Liver (tissue), 10 donors: ENCODE measurements at places on chromosomes 2 and 18. TPM values are rescaled to one million over a fixed set of nuclear protein-coding genes. Genes with fewer than 3 reads are reported as not detected.

DNA sequence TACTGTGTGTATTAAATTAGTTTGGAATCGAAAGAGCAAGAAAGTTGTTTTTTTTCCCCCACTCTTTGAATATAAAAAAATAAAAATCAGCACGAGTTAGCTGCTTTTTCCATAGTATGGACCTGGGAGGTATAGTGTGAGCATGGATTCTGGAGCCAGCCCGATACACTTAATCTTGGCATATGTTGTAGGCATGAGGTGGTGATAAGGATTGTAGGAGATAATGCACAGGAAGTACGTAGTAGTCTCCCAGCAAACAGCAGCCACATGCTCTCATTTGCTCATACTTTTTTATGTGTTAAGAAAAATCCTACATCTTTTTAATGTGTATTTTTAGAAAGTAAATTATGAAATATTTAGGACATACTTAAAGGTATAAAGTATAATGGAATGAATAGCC lies 2.1 kb upstream of the DNAJC27 start:
- no peak for DNase-seq

COQ10B gene
- total RNA-seq = 22.1 TPM

MC5R gene
- not detected for total RNA-seq

KIF1A gene
- 0.08 TPM for total RNA-seq

ERBB4 gene
- total RNA-seq = 0.42 TPM

- no peak for DNase-seq
Measured at GRCh38 chr2:190815226-190815625, 65.4 kb upstream of the GLS start.

DNA sequence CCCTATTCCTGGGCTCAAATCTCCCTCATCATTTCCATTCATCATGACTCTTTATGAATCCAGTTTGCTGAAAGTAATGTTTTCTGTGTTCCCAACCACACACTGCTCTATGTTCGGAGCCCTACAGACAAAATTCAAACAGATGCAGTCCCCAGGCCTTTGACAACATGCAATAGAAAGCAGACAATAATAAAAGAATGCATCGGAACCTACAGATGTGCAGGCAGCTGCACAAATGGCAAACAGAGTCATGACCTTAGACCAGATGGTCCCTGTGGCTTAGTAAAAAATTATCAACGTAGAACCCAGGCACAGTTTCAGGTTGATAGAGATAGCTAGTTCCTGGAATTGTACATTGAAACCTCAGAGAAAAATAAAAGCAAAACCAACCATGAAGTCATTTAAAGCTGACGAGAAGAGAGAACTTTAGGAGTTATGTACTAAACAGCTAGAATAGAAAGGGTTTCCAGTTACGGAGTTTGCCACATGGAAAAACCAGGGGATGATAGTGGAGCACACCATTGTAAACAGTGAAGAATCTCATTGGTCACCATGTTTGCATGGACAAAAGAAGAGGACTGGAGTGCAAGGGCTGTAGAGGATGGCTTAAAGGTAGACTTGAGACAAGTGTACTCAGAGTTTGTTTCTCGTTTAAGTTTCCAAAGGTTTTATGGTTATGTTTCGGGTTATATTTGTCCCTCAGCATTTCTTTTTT lies 23.2 kb upstream of the ACVR1 start:
- no peak for DNase-seq
